ENCODE measurements at places on chromosomes 4 and X. TPM values are rescaled to one million over a fixed set of nuclear protein-coding genes. Genes with fewer than 3 reads are reported as not detected.

CXXC4 gene
- total RNA-seq: 4.5 TPM

ZNF595 gene
- total RNA-seq: 6.0 TPM

SLC25A14 gene
- total RNA-seq: 6.7 TPM

DNA sequence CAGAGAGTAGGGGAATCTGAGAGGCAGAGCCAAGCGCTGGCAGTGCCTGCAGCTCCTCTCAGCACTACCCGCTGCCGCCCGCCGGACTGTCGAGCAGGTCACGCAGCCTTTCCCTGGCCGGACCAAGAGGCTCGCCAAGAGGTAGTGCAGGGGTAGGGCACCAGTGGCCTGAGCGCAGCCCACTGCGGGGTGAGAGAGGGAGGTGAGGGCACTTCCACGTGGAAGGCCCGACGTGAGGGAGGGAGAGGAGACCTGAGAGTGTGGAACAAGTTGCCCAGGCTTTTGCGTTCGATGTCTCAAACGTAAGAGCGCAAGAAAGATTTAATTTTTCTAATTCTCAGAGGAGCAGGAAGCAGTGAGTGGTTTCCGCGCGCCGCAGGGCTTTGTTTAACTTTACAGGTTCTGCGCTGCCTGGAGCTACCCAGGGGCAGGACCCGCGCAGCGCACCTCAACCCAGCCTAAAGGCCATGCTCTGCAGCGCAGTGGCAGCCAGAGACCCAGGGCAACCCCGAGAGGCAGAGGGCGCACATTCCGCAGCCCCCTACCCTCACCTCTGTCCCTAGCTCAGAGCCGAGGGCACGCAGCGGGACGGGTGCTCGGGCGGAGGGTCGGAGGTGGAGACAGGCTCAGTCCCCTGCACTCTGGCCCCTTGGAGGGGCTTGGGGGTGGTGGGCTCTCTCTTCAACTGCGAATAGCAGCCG, 14.9 kb downstream of the ARHGAP36 start:
- H3K27me3 ChIP-seq: peaks cover 68% of the 10 kb centered on the region
- H3K4me3 ChIP-seq: no peak overlapping the region
- no peak overlapping the region for H3K27ac ChIP-seq
- H3K4me1 ChIP-seq: no peaks in the 10 kb centered on the region

DNA sequence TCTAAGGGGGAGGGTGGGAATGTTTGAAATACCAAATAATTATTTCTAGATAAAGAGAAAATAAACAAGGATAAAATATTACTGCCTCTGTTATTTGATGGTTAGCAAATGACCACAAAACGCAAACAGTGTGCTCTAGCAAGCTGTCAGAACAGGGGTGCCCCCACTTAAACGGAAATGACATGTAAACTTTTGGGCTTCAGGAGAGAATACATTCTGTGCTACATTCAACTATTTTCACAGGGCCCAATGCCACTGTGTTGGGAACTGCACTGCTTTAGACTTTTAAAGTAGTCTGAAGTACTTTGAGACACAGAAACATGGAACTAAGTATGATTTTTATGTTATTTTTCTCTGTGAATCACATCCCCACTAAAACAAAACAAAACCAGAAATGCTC, 14.1 kb downstream of the CD40LG start:
- no peaks in the 10 kb centered on the region for H3K27me3 ChIP-seq
- H3K4me1 ChIP-seq: no peaks in the 10 kb centered on the region
- DNase-seq: no peak

- no peak overlapping the region for H3K27ac ChIP-seq
- peaks cover 7% of the 10 kb centered on the region for H3K27me3 ChIP-seq
- no peaks in the 10 kb centered on the region for H3K36me3 ChIP-seq
- no peak for DNase-seq
Measured at GRCh38 chr4:11338956-11339782, 89.5 kb downstream of the HS3ST1 start.
